Tibial artery (tissue), 4 donors: ENCODE measurements at places on chromosomes 6 and 20.

DNA sequence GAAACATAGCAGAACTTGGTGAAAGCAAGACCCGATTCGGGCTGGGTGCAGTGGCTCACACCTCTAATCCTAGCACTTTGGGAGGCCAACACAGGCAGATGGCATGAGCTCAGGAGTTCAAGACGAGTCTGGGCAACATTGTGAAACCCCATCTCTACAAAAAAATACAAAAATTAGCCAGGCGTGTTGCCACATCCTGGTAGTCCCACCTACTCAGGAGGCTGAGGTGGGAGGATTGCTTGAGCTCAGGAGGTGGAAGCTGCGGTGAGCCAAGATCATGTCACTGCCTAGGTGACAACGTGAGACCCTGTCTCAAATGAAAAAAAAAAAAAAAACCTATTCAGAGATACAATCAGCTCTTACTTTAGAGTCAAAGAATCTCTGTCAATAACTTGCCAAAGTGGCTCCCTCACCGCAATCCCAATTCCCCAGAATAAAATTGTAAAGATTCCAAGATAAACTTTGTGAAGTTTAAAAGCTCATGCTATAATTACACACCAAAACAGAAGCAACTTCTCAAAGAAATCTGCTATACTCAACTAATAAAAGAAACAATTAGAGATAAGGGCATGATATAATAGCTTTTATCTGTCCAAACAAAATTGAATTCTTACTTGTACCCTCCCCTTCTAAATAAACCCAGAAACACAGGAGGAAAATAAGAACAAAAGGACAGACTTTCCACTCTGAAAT is 33.6 kb downstream of the CDK19 start:
- no peak for DNase-seq

DNA sequence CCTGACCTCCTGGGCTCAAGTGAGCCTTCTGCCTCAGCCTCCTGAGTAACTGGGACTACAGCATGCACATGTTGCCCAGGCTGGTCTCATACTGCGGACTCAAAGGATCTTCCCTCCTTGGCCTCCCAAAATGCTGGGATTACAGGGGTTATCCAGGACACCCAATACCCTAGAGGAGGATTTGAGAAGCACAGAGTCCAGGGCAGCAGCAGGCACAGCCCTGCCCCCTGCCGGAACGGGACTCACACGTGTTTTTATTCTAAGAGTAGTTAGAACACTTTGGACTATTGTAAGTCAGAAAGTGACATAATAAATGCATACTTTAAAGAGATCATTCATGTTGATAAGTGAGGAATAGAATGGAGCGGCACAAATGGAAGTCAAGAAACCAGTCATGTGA is 80.2 kb downstream of the C6orf118 start:
- no peak for DNase-seq

DNA sequence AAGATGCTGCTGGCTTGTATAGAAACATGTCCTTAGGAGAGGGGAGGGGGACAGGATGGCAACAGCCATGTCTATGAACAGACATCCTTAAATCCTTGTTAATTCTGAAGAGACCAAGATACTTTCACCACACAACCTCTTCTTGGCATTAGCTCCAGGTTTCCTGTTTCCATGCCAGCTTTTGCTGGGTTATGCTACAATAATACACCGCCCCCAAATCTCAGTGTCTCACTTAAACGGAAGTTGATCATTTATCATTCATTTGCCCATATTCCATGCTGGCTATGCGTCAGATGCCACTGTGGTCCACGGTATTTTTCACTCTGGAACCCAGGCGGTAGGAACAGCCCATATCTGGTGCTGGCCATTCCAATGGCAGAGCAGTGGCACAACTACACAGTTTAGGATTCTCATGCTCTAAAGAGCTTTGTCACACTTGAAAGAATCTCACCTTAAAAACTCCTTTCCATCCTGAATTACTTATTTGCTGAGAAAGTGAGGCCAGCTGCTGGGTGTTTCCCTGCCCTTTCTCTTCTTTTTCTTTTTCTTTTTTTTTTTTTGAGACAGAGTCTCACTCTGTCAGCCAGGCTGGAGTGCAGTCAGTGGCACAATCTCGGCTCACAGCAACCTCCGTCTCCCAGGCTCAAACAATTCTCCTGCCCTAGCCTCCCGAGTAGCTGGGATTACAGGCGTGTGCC is 3.7 kb upstream of the RNASET2 start:
- no peak for DNase-seq

- no peak for DNase-seq
Observed at GRCh38 chr6:82337688-82338257, 25.8 kb upstream of the TPBG start.

DNA sequence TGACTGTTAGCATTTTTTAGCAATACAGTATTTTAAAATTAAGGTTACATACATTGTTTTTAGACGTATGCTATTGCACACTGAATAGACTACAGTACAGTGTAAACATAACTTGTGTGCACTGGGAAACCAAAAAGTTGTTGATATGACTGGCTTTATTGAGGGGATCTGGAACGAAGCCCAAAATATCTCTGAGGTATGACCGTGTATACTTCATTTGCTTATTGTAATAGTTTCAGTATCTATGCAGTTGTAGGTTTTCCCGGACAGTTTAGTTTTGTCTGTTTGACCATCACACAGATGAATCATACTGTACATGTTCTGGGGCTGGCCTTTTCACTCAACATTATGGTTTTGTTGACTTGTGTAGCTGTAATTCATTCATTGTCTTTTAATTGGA is 6.9 kb upstream of the ZBTB12 start:
- DNase-seq, result no peak

DNA sequence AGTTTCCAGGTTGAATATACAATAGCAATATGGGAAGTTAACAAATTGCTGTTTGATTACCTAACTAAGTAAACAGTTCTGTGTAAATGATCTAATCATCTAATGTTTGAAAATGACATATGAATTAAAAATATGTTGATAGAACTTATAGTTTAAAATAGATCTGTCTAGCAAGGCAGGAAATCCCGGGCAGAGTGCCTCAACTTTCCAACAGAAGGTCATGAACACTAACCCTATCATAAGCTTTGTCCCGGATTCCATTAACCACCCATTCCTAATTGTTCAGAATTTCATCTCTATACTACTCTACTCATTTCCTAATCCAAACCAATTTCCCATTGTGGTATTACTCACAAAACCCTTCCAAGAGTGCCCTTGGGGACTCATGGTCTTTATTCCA is 10.2 kb downstream of the TAAR1 start:
- DNase-seq, result no peak

DNA sequence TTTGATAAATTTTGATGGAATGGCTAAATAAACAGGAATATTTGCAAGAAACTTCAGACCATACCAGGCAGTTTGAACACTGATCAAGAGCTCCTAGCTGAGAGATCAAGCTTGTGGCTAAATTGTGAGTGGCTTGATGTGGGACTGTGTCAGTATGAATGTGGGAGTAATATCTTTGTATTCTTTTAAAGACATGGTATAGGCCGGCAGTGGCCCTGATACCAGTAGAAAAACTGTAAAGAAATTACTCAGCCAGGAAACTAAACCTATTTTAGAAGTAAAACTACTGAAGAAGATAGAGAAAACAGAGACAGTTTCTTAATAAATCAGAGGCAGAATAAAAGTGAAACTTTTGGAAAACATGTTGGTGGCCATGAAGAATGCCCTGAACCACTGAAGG is 608.4 kb upstream of the SYNCRIP start:
- DNase-seq, result no peak

DNA sequence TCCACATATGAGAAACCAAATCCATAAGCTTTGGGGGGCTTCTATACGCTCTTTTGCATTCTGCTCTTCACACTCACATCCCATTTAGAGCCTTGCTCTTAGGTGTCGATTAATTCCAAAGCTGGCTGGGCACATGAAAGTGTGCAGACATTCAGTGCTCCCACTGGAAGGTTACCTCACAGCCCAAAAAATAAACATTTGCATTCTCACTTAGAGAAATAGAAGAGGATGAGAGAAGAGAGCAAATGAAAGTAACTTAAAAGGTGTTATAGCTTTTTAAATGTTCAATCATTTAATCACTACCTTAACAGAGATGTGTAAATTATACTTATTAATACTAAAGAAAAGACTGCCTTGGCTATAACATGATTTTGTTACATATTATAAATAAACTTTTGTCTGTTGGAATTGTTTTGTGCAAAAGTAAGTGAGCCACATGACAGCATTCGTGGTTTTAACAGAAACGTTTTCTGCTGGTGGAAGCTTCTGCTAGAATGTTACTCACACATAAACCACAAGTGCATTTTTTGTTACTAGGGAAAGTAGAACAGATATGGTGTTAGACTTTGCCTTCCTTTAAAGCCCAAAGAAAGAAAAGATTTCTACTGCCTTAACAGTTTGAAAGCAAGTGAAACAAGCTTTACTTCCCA is 116.7 kb downstream of the SIM1 start:
- no peak for DNase-seq

DNA sequence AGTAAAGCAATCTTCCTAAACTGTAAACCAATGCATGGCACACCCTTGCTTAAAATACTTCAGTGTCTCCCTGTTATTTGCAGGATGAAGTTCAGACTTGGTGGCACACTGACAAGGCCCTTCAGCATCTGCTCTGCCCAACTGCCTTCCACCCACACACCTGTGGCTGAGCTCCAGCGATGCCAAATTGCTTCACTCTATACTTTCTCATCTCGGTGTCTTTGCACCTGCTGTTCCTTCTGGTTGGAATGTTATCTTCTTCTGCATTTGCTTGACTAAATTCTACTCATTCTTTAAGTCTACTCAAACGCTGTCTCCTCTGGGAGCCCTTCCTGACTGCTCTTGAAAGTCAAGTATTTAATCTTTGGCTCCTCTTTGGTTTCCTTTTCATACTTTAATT is 100.1 kb upstream of the SUPT3H start:
- DNase-seq, result no peak

GRCh38 chr6:121135425-121135824 is 198.9 kb downstream of the TBC1D32 start:
- no peak for DNase-seq

GRCh38 chr20:16178546-16179135 is 394.6 kb downstream of the KIF16B start:
- no peak for DNase-seq

DNA sequence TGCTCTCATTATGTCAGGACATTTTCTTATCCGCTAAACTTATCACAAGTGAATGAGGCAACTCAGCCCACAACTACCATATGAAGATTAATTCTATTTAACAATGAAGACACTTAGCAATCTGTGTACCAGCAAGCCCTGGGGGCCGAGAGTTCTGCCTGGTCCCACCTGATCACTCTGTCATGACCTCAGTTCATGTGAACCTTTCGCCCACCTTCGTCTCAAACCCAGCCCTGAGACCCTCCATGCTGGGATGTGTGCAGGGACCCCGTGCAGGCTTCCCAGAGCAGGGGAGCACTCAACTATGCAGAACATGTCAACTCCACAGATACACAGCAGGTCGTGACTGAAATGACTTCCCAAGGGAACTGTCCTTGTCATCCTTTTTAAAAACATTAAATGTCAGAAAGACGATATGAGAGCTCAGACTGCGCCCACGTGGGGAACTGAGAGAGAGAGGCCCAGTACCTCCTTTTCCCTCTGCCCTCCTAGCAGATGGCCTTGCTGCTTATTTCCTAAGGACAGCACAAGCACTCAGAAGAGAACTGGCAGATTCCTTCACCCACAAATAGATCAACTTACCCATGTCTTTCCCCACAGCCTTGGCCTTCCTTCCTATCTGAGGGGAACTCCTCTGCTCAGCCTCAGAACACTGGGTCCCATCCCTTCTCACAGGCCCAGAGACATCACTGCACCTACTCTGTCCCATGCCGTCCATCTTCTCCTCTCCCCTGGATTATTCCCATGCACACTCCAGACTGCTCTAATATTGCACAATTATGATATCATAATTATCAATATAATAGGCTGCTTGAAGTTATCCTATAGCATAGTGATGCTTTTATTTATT is 11.5 kb downstream of the ABHD12 start:
- DNase-seq, result no peak

DNA sequence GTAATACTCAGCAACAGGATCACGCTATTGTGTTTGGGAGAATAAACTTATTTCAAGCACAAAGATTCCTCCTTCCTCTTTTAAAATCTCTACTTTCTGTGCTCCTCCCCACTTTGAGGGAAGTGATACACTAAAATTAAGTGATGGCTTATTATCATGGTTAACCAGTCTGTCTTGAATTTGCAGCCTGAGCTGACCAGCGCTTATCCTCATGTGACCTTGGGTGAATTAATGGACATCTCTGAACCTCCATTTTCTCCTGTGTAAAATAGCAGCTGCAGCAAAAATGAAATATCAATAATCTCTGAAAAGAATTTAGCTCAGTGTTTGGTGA is 222.6 kb downstream of the BCAS1 start:
- DNase-seq, result no peak

DNA sequence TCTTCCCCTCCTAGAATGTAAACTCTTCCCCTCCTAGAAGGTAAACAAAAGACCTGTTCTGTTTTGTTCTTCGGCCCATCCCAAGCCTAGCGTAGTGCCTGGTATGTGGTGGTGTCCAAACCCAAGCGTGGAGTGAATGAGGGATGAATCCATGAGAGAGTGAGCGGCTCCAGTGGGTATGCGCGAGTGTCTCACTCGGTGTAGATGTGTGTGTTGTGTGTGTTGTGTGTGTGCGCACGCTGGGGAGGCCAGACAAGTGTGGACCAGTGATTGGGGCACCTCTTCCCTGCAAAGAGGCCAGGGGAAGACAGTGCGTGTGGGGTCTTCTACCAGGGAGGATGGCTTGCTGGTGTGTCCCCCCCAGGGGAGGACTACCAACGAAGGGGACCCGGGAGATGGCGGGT is 392 bp upstream of the SLC2A10 start:
- DNase-seq, result no peak

DNA sequence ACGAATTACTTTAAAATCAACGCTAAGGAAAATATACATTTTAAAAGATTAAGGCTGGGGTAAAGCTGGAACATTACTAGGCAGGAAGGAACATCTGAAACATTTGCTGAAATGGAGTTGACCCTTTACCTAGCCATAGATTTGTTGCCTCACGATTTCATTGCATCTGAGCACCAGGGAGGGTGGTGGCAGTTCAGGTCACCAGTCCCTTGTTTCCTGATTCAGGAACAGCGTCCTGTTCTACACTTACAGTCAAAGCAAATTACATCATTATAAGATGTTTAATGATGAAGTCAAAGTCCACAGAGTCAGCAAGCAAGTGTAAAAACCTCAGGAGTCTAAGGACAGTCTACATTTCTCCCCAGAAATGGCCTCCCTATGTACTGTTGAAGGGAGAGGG is 9.0 kb upstream of the MICA start:
- DNase-seq, result no peak

GRCh38 chr6:112289038-112289566 is 34.7 kb upstream of the LAMA4 start:
- peak; percentile 85 for DNase-seq

DNA sequence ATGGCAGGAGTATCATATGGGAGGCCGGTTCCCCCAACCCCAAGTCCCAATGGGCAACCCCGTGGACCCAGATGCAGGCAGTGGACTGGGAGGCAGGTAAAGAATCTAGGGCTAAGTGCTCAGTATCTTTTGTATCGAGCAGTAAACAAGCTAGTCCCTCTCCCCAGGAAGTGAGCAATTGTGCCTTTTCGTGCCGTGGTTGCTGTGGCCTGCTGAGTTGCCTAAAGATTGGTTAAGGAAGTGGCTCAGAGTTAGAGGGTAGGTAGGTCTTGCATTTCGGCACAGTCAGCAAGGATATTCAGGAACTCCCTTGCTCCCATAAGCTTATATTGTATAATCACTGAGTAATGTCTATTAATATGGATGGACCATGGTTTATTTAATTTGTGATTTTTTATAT is 1.3 kb upstream of the DNAH8 start:
- no peak for DNase-seq

- DNase-seq, result no peak
Observed at GRCh38 chr6:103534095-103534494, 1325.6 kb downstream of the HACE1 start.

- no peak for DNase-seq
Observed at GRCh38 chr6:115270953-115271352, 789.7 kb downstream of the FRK start.
